Hair follicular keratinocyte (primary cell): ENCODE measurements at places on chromosomes 2 and 18. TPM values are rescaled to one million over a fixed set of nuclear protein-coding genes. Genes with fewer than 3 reads are reported as not detected.

Gene SNORC
- total RNA-seq = 0.04 and 1.2 TPM in 2 replicates

Gene IHH
- not detected in 2 replicates for total RNA-seq

Gene LOXL3
- 1.0 and 1.6 TPM in 2 replicates for total RNA-seq

Gene LIMS4
- total RNA-seq = not detected in 2 replicates

Gene HK2
- total RNA-seq = 17.5 and 19.4 TPM in 2 replicates

Gene CFAP65
- not detected in 2 replicates for total RNA-seq

Gene NOL4
- 1.9 TPM in 1 of 2 replicates, not detected in the other for total RNA-seq

Gene HJURP
- total RNA-seq = 10.9 and 34.3 TPM in 2 replicates

Gene ADAM23
- total RNA-seq = 0.72 and 5.1 TPM in 2 replicates
